ENCODE measurements at places on chromosomes 7 and 10.
A peak's percentile ranks its signal among the peaks of the same experiment; 100 is the strongest.

GRCh38 chr7:151503902-151504714 is 15.6 kb downstream of the RHEB start:
- DNase-seq: peak; percentile 85

- peak; percentile 54 for DNase-seq
Observed at GRCh38 chr7:107913851-107914250, 22.9 kb downstream of the DLD start.

DNA sequence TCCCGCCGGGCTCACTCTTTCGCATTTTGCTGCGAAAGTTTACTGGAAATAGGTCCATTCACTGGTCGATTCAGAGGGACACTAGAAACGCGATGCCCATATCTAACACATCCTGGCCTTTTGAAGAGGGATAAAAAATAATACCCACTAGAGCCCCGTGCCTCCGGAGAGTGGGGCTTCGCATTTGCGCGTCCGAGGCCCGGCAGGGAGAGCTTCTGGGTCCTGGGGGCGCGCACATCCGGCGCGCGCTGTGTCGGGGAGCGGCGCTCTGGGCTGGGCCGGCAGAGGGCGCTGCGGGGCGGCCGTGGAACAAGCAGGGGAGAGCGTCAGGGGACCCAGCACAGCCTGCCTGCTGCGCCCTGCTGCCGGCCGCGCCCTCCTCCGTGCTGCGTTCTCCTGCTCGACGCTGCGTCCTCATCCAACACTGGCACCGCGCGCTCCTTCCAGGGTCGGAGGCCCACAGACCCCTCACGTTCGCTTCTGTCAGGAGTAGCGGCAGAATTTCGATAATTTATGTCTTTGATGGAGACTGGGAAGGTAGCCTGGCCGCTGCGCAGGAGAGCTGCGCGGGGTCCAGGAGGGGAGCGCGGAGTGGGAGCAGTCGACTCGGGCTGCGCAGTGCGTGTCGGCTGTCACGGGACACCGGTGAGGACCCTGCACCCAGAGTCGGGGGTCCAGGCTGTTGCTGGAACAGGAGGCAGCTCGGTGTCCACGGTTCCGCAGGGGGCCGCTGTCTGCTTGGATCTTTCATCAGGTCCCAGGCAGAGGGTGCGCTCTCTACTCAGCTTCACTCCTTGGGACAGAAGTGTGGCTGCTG is 41.5 kb upstream of the ZNF32 start:
- peak; percentile 83 for DNase-seq

DNA sequence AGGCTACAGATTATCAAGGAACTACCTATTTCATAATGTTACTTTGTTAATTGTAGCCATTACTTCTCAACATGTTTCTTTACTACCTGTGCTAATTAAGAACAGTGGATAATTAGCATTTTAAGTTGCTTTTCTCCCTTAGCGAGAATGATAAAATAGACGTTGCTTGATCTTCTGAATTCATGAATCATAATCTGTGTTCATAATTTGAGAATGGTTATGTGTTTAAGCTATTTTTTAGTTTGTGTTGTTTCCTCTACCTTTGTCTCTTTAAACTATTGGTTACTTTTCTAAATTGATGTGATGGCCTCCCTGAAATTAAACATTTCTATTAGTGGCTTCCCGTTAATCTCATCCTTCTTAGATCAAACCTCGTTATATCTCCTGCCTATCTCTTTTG is at the start of gene ZRANB1:
TSS of gene ZRANB1 (plus strand) at position 301 of the 400 bp plus-strand sequence. CDS start 371 bp downstream, outside the sequence.
- no peak for DNase-seq

DNA sequence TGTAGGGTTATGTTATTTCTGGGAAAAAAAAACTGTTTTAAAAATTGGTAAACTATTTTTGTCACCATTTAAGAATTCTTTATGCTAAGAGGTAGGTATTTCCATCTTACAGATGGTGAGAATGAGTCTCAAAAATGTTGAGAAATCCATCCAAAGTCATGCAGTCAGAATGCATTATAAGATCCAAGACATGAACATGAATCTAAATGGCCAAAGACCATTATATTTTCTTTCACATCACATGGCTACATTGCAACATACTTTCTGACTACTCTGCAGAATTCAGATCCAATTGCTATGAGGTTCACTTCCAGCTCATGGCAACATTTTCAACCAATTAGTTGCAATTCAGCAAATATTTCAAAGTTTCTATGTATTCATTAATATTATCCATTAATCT is 181.2 kb downstream of the TWIST1 start:
- DNase-seq: peak; percentile 30

DNA sequence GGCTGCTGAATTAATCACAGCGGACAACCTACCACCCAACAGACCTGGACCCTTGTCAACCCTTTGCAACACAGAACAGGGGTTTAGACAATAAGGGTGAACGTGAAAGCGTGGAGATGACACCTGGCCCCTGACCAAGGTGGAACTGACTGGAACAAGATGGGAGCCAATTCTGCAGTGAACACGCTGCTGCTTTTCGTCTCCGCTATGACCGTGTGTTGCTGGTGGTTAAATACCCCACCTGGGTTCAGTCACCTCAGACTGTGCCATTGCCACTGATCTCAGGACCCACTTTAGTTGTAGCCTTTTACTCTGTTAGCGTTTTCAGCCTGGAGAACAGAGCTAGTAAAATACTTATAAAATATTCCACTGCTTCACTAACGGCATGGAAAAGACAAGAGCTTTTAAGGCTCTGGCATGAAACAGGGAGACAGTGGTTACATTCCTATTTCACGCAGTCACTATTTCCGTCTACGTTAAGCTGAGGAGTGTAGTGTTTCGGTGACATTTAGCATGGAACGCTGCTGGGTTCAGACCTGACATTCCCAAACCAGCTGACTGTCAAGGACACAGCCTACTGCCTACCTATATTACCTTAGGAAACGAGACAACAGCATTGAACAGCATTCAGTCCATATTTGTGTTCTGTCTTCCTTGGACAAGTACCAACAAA is 119.5 kb upstream of the PRSS1 start:
- peak; percentile 59 for DNase-seq

DNA sequence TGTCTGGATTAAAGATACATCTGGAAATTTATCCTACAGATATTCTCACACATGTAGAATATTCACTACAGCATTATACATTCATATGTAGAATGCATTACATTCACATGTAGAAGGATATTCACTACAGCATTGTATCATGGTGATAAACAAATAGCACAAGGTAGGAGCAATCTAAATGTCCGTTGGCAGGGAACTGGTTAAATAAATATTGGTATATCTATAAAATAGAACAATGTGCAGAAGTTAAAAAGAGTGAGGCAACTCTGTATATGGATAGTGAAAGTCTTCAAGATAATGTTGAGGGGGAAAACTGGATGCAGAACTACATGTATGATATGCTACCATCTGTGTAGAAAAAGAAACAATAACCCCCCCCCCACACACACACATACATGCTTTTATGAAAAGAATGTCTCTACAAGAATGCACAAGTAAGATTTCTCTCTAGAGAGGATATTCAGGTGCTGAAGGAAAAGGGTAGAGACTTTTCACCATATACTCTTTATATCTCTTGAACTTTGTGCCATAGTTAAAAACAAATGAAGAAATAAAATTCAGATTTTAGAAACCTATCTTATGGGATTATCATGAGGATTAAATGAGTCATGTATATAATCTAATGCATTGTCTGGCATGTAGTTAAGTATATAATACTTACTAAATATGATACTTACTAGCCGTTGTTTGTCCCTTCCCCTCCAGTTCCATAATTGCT is 86.0 kb upstream of the STRIP2 start:
- DNase-seq: no peak

DNA sequence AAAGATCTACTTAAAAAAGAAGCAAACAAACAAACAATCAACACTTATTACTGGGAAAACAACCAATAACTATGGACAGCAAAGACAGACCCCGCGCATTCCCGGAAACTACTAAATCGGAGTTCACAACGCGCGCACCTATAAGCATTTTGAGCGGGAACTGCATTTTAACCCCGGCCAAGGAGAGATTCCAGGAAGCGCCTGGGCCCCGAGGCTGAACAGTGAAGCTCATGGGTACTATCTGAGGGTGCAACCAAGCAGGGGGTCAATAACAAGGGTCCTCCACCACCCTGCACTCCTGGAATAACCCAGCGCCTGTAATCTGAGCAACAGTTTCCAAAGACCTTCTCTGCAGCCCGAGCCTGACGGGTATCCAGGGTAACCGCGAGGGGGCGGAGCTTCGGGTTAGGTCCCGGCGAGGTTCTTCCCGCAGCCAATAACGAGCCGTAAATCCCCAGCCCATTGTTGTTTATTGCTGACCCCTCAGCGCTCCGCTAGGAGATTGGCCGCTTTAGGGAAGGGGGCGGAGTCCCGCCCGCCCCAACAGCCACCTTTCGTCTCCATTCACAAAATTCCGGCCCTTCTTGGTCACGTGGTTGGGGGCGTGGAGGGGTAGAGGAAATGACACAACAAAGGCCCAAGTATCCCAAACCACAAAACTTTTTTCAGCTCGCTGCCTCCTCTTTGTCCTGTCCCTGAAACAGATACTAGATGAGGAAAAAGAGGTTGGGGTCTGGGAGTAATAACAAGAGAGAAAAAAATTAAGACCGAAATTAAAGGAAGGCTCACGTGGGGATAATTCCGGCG is 1.7 kb upstream of the ETV1 start:
- peak; percentile 99 for DNase-seq

DNA sequence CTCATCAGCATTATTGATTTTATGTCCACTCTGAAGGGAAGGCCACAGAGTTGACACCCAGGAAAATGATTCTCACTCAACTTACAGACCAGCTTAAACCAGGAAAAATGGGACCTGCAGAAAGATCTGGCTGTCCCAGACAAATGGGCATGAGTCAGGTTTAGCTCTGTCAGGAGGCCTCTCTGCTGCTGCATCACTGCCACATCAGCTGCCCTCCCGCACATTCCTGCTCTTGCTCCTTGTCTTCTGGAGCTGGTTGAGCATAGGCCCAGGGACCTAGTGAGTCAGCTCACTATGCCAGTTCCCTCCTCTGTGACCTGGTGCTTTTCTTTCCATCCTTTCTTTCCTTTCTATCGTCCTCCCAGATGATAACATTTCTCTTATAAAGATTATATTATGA is 18.8 kb upstream of the SMNDC1 start:
- peak; percentile 85 for DNase-seq

DNA sequence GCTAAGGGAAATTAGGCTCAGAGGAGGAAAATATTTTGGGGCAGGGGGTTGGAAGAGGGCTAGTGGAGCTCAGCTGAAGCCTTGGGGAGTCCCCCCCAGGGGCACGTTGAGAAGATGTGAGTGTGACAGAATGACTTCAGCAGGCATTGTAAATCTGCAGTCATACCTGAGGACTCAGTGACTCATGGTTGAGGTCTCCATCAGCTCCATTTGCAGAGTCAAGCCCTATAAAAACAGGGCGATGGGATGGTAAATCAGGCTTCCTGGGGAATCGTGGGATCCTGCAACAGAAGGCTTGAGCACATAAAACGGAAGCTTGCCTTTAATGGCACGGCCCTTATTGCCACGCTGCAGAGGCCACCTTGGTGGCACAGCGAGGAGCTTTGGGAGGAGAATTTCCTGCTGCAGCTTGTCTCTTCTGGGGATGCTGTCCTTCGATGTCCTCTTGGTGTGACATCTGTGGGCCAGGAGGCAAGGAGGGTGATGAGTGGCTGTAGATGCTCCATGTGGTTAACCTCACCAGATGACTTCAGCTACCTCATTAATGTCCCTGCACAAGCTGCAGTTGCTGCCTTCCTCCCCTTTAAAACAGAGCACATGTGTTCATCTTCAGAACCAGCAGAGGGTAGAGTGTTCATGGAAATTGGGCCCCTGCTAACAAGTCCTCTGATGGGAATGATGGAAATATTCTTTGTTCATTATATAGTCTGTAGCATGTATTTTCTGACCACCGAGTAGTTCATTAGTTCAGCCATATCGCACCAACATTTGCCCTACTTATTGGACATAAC is 285.9 kb downstream of the LRMDA start:
- peak; percentile 17 for DNase-seq
